ENCODE measurements at places on chromosomes 6 and 20.

GRCh38 chr20:51377132-51377531 lies 165.4 kb downstream of the NFATC2 start:
- no peak for DNase-seq

- DNase-seq = no peak
Measured at GRCh38 chr20:52313341-52313963, 121.9 kb upstream of the ZFP64 start.

- DNase-seq = no peak
Measured at GRCh38 chr20:46347841-46348803, 39.8 kb upstream of the CDH22 start.

- DNase-seq = no peak
Measured at GRCh38 chr6:149895048-149895590, 2.8 kb downstream of the RAET1E start.

- DNase-seq = no peak
Measured at GRCh38 chr6:150492507-150492906, 107.2 kb upstream of the PLEKHG1 start.

DNA sequence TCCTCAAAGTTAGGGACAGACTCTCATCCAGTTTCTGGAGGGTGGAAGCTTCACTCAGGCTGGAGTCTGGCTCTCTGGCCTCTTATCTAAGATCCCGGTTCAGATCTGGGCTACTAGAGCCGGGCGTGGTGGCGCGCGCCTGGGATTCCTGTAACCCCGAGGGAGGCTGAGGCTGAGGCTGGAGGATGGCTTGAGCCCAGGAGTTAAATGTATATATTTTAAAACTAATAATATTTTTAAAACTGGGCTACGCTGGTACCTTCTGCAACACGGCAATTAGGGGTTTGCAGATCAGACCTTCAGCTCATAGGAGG lies 710 bp upstream of the ZNF343 start:
- no peak for DNase-seq

- no peak for DNase-seq
Measured at GRCh38 chr6:100268326-100268725, 196.4 kb downstream of the SIM1 start.

DNA sequence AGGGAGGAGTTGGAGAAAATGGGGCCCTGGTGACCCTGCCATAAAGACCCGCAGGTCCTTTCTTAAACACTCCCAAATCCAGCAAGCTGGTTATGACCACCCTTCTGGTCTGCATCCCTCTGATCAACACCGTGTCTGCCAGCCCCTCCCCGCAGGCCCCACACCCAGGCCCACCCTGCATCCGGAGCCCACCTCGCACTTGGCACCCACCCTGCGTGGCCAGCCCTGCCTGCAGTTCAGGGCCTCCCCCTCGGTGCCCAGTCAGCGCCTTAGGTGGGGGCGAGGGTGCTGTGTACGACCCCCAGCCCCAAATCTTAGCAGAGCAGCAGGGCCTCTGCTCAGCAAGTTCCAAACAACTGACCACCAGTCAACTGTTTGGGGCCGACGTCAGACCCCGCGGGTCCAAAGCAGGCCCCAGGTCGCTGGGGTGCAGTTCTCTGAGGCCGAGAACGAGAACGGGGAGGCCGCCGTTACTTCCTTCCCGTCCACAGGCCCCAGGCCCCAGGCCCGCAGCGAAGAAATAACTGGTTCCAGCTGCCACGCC lies 1.2 kb downstream of the ACSS1 start:
- no peak for DNase-seq

GRCh38 chr20:48694381-48694865 lies 133.4 kb downstream of the PREX1 start:
- no peak for DNase-seq

DNA sequence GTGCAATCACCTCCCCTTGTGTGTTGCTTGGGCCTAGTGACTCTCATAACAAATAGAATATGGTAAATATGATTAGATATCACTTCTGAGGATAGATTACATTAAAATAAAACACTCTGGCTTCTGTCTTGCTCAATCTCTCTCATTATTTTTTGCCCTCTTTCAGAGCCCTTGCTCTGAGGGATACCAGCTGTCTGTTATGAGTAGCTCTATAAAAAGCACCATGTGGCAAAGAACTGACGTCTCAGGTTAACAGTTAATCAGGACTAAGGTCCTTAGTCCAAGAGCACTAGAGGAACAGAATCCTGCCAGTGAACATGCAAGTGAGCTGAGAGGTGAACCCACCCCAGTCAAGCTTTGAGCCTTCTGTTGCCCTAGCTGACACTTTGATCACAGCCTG lies 402.2 kb upstream of the HTR1E start:
- no peak for DNase-seq

- DNase-seq = no peak
Measured at GRCh38 chr6:38185752-38186151, 366.2 kb downstream of the ZFAND3 start.

All from naive B cell (primary cell).